ENCODE measurements at places on chromosomes 16 and 17.

DNA sequence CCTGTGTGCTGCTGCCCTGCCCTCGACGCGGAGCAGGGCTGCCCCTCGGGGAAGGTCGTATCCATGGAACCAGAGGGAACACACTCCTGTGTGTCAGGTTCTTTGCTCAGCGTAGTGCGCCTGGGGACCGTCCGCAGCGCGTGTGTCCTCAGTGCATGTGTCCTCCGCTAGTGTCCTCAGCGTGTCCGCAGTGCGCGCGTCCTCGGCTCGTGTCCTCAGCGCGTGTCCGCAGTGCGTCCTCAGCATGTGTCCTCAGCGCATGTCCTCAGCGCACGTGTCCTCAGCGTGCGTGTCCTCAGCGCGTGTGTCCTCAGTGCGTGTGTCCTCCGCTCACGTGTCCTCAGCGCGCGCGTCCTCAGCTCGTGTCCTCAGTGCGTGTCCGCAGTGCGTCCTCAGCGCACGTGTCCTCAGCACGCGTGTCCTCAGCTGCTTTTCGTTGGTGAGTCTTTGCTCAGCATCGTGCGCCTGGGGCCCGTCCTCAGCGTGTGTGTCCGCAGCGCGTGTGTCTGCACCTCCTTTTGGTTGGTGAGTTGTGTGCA, 59.2 kb upstream of the ZNF750 start:
- DNase-seq, result no peak

GRCh38 chr17:57527221-57528057, 217.7 kb downstream of the CCDC182 start:
- no peak for DNase-seq

DNA sequence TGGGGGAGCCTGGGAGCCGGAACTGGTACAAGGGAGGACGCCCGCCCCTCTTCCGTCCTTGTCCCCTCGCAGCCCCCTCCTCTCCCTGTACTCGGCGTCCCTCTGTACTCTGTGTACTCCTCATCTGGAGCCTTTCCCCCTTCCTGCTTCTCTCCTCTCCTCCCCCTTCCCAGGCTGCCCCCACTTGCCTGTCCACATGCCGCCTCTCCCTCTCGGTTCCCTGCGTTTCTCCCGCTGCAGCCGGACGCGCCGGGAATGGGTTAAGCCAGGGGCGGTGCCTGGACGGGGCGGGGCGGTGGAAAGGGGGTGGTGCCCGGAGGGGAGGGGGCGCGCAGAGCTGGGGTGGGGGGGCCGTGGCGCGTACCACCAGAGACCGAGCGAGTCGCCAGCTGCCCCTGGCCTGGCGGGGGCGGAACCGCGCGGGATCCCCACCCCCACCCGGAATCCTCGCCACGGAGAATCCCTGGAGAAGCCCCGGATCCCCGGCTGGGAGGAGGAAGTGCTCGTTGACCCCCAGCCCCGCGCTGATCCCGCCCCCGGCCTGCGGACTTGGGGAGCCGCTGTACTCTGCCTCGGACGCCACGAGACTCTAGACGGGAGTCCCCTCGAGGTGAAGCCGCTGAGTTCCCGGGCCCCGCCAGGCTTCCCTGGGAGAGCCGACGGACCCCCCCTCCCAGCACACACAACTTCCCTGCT, 22.6 kb downstream of the GJD3 start:
- DNase-seq, result peak; percentile 62

GRCh38 chr17:48177816-48178215, 70.2 kb downstream of the SNX11 start:
- no peak for DNase-seq

GRCh38 chr16:67647111-67647651, 2.2 kb downstream of the CARMIL2 start:
- no peak for DNase-seq

DNA sequence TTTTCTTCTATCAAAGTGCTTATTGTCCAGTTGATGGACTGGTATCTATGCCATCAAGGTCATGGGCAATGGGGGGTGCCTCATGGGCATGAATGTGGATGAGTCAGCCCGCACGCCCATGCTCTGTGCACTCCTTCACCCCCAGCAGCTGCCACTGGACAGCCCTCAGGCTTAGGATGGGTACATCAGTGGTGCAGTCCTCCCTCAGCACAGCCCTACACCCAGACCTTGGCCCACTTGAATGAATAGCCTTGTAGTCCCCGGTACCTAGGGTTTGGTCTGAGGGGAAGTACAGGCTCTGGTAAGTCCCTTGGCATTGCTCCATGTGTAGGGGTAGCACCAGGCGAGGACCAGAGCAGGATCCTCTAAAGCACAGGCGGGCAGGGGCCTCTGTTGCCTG, 10.4 kb upstream of the GNA13 start:
- no peak for DNase-seq

- DNase-seq, result no peak
These were observed 36.4 kb upstream of the CORO6 start for GRCh38 chr17:29659155-29659554.

- no peak for DNase-seq
These were observed 361 bp downstream of the UQCRC2 start for GRCh38 chr16:21953541-21953902.

- DNase-seq, result peak; percentile 16
These were observed 34.0 kb downstream of the NEUROD2 start for GRCh38 chr17:39573447-39574298.

DNA sequence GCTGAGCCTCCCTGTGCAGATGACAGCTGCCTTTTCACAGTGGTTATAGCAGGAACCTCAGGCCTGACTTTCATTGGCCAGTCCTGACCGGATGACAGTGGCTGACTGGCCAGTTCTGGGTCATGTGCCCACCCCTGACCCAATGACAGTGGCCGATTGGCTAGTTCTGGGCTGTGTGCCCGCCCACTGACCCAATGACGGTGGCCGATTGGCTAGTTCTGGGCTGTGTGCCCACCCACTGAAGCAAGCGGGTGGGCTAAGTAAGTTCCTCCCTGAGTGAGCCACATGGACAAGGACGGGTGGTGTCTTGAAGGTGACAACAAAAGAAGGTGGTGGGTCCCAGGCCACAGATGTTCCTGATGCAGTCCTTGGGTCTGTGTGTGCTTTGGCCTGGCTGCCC, 9.5 kb downstream of the DEF8 start:
- DNase-seq, result no peak

GRCh38 chr17:60941028-60941427, 263.4 kb downstream of the BCAS3 start:
- DNase-seq, result no peak

DNA sequence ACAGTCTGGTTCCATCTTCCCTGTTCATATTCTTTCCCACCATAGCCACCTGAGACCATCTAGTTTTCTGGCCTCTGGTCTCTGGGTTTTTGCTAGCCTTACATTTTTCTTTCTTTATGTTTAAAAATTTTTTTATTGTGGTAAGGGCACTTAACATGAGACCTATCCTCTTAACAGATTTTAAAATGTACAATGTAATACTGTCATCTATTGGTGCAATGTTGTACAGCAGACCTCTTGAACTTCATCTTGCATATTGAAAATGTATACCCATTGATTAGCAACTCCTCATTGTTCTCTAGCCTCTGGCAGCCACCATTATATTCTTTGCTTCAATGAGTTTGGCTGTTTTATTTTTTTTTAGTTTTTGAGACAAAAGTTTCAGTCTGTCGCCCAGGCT, 39.2 kb downstream of the ITGAM start:
- no peak for DNase-seq

- DNase-seq, result no peak
These were observed 74.0 kb downstream of the N4BP1 start for GRCh38 chr16:48535831-48536613.

DNA sequence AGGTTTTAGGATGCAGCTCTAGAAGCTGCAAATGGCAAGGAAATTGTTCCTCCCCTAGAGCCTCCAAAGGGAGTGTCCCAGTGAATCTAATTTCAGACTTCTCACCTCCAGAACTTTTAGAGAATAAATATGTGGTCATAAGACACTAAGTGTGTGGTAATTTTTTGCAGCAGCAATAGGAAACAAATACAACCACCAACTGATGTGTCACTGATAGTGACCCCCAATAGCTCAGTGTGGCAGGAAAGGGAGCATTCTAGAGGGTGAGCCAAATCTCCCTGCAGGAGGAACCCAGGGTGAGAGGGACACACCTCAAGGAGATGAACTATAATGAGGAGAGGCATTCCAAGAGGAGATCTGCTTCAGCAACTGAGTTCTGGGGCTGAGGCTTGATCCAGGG, 4.1 kb downstream of the CCL4L2 start:
- no peak for DNase-seq

DNA sequence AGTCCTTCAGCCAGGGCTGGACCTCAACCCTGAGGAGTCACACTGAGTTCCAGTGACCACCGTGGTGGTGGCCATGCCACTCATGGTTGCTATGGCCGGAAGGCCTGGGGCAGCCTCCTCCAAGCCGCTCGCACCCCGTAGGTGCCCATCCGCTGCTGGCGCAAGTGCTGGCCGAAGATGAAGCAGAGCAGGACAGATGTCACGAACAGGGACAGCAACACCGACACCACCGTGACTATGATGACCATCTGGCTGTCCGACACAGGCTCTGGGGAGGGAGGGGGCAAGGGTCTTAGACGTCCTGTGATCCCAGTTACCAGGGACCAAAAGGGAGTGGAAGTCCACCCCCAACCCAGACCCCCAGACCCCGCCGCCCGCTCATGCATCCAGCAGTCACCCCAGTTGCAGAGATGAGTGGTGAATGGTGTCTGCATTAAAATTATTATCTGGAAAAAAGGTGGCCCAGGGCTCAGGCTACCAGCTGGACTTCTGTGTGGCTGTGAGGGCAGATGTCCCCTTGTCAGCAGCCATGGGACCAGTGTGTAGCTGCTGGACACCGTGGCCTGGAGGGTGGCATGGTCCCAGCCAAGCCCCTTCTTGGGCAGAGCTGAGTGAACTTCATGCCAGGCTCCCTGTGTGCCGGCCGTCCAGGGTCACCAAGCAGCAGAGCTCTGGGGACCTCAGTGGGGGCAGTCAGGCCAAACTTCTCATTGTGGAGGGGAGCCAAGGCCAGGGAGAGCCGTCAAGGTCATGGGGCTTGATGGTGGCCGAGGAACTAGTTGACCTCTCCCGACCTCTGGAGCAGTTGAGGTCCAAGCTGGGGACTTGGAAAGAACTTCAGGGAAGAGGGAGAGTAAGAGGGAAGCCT, 4.7 kb downstream of the PRR29 start:
- no peak for DNase-seq

GRCh38 chr16:86809458-86809955, 231.2 kb downstream of the FOXL1 start:
- DNase-seq, result no peak

DNA sequence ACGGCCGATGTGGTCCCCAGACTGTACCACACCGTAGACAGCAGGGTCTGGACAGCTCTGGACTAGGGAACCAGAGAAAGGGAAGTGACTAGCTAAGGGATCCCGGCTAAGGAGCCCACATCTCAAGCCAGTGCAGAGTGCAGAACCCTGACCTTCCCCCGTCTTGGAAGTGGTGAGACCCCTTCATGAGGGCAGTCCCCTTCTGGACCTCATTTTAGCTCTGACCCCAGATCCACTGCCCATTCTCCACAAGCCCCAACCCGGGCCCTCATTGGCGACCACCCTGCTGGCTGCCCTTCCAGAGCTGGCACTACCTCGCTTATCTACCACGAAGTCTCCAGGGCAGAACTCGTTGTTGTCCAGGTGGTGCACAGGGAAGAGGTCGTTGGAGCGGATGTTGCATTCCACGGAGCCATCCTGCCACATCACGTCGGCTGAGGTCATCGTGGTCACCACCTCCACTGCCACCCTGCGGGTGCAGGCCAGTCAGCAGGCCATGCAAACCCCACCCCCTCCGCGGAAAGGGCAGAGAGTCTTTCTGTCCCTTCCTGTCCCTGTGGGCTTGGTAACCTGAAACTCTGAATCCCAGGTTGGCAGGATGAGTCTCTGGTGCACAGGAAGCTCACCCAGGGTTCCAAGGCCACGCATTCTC, 14.2 kb downstream of the SPHK1 start:
- no peak for DNase-seq

GRCh38 chr17:57752031-57752905, 7.2 kb upstream of the CCDC182 start:
- no peak for DNase-seq

- no peak for DNase-seq
These were observed 103.5 kb downstream of the STX8 start for GRCh38 chr17:9472094-9472493.

DNA sequence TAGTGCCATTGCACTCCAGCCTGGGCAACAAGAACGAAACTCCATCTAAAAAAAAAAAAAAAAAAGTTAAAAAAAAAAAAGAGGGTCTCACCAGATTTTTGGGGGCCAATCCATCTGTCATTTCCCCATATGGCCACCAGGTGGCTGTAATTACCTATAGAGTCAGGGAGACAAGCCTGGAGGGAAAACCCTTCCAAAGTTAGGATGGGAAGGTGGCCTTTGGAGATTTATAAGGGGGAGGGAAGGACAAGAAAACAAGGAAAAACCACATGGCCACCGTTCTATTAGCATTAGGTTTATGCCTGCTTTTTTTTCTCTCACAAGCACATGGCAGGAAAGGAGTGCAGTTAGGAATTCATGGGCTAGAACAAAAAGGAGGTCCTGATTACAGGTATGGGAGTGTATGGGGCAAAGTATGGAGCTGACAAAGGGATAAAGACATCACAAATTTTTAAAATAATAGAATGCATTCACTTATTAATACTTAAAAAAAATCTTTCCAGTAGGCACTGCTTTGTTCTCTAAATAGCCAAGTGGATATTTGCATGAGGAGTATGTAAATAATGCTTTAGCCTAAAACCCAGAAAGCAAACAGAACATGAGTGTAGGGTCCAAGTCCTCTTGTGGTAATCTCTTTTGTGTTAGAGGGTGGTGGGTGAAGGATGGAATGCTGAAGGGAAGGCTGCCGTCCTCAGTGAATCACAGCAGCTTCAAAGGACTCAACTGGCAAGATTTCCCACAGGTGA, 5.1 kb downstream of the CYB5D1 start:
- peak; percentile 30 for DNase-seq

- DNase-seq, result no peak
These were observed 22.1 kb downstream of the SOX8 start for GRCh38 chr16:1003391-1004347.

DNA sequence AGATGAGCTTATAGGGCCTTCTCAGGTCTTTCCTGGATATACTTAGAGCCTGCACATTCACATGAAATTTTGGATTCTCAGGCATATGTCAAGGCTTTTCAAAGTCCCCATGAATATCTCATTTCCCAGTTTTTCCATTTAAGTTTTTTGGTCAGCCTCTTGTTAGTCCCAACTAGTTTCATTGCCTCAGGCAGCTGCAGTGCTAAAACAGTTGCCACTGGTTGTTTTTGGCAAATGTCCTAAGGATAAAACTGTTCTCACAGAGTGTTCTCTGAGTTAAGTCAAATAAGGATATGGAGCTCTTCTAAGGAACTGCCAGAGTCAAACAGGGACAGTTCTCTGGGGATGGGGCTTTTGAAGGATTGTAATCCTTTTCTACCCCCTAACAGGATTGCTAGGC, 39.9 kb upstream of the ABCC11 start:
- DNase-seq, result no peak

DNA sequence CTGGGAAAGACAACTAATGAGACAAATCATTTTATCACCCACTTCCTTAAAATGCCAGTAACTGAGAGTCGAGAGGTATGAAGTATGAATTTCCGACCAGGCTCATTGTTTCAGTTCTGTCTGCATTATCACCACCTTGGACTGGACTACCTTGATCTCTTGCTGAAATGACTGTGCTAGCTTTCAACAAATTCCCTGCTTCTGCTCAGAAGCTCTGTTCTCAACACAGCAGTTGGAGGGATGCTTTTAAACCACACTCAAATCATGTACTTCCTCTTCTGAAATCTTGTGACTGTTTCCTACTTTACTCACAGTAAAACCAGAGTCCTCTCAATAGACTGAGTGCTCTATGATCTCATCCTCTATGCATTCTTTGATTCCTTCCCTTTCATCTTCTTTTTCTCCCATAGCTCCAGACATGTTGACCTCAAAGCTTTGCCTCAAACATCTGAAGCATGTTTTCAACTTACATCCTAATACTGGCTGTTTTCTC, 195.8 kb downstream of the KCNJ2 start:
- DNase-seq, result no peak
